ENCODE measurements at places on chromosomes 5 and 9.

GRCh38 chr5:88664645-88665044, 218.3 kb downstream of the MEF2C start:
- DNase-seq, result no peak

- DNase-seq, result no peak
Measured at GRCh38 chr9:127938298-127938690, 640 bp upstream of the DPM2 start.

DNA sequence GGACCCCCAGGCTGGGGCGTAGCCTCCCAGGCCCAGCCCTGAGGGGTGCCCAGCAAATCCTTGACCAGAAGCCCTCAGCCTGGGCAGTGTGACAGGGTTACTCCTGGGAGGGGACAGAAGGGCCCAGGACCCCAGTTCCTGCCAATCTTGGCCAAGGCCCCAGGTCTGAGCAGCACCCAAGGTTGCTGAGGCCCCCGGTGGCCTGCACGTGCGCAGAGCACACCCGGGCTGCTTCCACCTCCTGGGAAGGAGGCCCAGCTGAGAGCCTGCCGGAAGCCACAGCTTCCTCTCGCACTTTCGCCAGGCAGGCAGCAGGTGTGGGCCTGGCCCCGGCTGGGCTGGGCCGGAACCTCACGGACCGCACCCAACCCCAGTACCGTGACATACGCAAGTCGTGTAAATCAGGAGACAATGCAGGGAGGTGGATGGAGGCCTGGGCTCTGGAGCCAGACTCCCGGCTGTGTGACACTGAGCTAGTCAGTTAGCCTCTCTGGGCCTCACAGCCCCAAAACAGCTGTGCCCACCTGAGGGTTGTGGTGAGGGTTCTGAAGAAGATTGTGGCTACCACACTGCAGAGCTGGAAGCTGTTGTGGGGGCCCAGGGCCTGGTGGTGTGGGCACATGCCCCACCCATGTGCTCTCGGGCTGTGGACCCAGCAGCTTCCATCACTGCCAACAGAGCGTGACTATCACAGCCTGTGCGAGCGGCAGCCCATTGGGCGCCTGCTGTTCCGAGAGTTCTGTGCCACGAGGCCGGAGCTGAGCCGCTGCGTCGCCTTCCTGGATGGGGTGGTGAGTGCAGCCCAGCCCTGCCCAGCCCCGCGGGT, 5.1 kb downstream of the GRK6 start:
- no peak for DNase-seq

GRCh38 chr9:18909140-18910018, 123.6 kb downstream of the SAXO1 start:
- DNase-seq, result no peak

- DNase-seq, result no peak
Measured at GRCh38 chr5:20615888-20616563, 628.0 kb upstream of the CDH18 start.

- DNase-seq, result no peak
Measured at GRCh38 chr5:2840372-2840915, 89.0 kb upstream of the IRX2 start.

DNA sequence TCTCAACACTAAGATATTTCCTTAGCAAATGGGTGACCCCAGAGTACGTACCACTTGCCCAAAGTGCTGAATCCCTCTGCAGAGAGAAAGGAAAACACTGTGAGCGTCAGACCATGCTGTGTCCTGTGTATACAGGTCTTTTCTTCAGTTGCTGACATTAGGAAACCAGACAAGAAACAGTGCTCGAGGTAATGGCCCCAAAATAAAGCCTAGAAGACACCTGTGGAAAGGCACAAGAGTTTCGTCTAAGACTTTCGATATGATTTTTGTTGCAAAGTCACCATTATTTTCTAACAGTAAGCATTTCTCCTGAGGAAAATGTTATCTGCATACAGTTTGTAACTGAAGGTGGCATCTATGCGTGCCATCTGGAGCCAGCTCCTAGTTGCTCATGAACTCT, 62.0 kb upstream of the SIMC1 start:
- no peak for DNase-seq

DNA sequence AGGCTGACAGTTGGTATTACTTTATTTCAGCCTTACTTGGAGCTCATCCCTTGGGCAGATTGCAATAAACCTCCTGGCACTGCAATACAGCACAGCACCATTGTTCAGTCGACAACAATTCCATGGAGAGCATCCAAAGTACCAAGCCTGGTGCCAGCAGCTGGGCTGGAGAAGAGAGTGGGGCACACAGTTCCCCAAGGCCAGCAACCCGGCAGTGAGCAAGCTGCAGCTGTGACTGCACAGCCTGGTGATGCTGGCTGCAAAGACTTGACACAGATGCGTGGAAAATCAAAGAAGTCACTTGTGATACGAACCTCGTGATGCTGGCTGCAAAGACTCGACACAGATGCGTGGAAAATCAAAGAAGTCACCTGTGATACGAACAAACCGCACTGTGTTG, 125.4 kb downstream of the ATPSCKMT start:
- DNase-seq, result no peak

DNA sequence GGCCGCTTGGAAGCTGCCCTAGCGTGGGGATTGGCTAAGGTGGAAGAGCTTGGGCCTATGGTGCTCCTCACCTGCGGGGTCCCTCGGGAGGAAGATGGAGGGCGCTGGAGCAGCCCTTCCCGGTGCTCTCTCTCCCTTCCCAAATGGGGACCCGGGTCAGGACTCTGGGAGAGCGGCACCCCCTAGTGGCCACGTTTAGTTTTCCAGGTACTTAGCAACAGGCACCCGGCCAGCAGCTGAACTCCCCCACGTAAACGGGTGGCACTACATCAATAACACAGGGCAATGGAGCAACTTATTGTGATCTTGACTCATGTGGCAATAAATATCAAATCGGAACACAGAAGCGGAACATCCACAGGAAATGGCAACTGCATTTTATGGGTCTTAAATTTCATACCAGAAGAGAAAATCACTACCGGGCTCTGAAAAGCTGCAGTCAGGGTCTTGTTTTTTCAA, 316.6 kb downstream of the AGTPBP1 start:
- DNase-seq, result no peak

DNA sequence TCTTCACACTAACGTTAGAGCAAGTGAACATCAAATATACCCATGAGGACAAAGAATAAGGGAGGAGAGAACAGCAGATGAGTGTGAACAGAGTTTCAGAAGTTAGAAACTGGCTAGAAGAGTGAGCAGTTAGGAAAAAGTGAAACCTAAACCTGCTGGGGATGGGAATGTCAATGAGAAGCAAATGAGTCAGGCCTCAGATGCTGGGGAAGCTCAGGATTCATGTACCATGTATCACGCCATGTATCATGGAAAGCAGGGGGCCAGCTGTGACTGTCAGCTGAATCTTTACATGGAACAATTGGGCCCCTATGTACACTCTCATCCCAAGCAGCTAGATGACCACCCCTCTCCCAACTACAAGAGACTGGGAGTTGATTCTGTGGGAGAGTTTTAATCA, 16.2 kb downstream of the GDF9 start:
- peak; percentile 36 for DNase-seq

GRCh38 chr9:98994172-98995058, 50.7 kb downstream of the COL15A1 start:
- DNase-seq, result no peak

Measured in astrocyte (in vitro differentiated cells and primary cell).